ENCODE measurements at places on chromosomes 7 and 10. TPM values are rescaled to one million over a fixed set of nuclear protein-coding genes. Genes with fewer than 3 reads are reported as not detected.

Gene GPR85
- total RNA-seq, result not detected

GRCh38 chr10:102554531-102554930, 50.8 kb downstream of the SUFU start:
- H3K36me3 ChIP-seq, result peaks cover 5% of the 10 kb centered on the region
- no peak overlapping the region for H3K27ac ChIP-seq
- no peaks in the 10 kb centered on the region for H3K4me1 ChIP-seq
- H3K4me3 ChIP-seq, result no peak overlapping the region
- H3K27me3 ChIP-seq, result no peaks in the 10 kb centered on the region
- DNase-seq, result no peak

DNA sequence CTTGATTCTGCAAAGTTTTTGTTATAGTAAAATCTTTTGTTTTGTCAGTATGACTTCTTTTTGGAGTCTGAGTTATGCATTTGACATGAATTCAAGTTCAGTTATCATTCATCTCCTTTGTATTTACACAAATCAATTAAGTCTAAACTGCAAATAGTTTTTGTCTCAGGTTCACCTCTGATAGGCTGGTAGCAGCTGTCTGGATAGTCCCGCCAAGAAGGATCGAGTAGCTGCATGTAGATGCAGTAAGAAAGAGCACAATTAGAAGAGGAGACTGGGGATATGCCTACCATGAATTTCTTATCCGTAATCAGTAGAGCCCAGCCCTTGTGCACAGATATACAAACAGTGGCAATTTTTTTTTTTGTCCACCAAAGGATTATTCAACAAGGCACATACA, 392.5 kb upstream of the ETV1 start:
- H3K27ac ChIP-seq, result no peak overlapping the region
- H3K27me3 ChIP-seq, result no peaks in the 10 kb centered on the region
- no peak overlapping the region for H3K4me3 ChIP-seq
- DNase-seq, result no peak

DNA sequence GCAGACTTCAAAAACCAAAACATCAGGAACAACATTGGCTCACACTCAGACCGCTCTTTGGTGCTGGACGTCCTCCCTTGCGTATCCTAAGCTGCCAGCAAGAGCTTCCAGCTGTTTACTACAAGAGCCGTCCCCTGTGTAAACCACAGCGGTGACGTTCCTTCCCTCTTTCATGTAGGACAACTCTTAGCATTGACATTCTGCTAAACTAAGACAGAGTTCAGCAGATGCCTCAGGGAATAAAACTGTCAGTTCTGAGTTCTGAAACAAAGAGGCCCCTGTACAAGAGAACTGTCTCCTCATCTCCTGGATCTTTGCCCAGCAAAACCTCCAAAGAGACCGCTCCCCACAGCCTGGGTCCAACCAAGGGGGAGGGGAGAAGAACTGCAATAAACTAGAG, 57.8 kb upstream of the OPALIN start:
- no peaks in the 10 kb centered on the region for H3K36me3 ChIP-seq
- no peaks in the 10 kb centered on the region for H3K4me1 ChIP-seq
- no peak overlapping the region for H3K4me3 ChIP-seq
- no peak for DNase-seq
- peaks cover 4% of the 10 kb centered on the region for H3K27me3 ChIP-seq
- no peak overlapping the region for H3K27ac ChIP-seq

GRCh38 chr10:86945361-86946212, 11.8 kb downstream of the MMRN2 start:
- no peak overlapping the region for H3K4me3 ChIP-seq
- H3K27me3 ChIP-seq, result no peaks in the 10 kb centered on the region
- no peak overlapping the region for H3K27ac ChIP-seq
- DNase-seq, result no peak

DNA sequence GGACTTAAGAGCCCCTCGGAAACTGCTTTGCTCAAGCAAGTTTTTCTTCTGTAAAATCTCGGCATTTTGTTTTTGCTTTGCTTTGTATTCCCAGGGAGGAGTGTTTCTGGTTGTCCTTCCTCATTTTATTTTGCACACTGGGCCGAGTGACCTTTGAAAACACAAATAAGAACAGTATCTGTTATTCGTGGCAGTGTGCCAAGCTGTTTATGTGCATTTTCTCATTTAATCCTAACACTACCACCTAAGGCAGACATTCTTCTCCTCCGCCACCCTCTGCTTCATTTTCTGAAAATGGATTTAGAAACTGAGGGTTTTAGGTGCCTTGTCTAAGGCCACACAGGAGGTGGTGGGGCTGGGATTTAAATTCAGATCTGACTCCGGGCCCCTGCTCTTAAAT, 218.5 kb downstream of the TCF7L2 start:
- H3K4me3 ChIP-seq, result no peak overlapping the region
- no peak for DNase-seq
- no peak overlapping the region for H3K27ac ChIP-seq
